ENCODE measurements at places on chromosomes 3 and 15.

DNA sequence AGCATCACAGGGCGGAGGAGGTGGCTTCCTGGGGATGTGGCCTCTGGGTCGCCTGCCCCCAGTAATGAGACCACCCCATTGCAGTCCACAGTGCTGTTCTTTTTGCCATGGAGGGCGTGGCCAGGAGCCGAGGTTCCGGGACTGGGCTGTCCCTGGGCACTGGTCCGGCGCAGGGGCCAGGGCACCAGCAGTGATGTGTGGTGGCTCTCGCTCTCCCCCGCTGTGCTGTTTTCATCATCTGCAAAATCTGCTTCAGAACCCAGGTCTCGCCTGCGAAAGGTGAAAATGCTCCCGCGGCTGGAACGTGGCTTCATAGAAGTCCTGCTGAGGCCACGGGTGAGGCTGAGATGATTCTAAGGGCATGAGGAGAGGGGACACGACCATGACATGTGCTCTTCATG is 45.8 kb downstream of the SCN5A start:
- DNase-seq, result no peak

- DNase-seq, result no peak
Measured at GRCh38 chr3:111592936-111593335, 2.2 kb downstream of the ZBED2 start.

GRCh38 chr15:50652671-50653070 is 33.9 kb downstream of the TRPM7 start:
- no peak for DNase-seq

GRCh38 chr15:39692356-39693327 is 90.0 kb downstream of the FSIP1 start:
- no peak for DNase-seq

DNA sequence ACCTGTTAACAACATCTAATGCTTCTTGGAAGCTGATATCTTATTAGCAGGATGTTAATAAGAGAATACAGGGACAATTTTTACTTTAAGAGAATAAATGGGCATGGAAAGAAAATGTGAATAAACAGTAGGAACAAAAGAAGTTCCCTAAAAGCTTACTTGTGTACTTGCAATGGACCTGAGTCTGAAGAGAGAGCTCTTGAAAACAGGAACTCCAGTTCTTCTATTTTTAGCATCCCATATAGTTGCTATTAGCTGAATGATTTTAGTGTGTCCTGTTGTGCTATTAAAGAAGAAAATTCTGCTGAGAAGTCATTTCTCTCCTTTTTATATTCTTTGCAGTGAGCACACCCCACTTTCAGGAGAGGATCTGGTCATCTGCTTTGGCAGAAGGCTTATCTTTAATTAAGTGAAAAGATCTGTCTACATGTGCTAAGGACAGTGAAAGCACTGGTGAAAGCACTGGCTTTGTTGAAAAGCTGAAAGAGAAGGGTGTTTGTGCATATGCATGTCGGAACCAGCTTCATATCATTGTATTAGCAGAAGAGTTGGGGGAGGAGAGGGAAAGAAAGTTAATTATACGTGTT is 1.4 kb upstream of the ST3GAL6 start:
- DNase-seq, result no peak

GRCh38 chr3:109098079-109098644 is 19.8 kb downstream of the MORC1 start:
- DNase-seq, result no peak
